Esophagus squamous epithelium (tissue), 5 donors: ENCODE measurements at places on chromosomes 6 and 20.
A peak's percentile ranks its signal among the peaks of the same experiment; 100 is the strongest.

DNA sequence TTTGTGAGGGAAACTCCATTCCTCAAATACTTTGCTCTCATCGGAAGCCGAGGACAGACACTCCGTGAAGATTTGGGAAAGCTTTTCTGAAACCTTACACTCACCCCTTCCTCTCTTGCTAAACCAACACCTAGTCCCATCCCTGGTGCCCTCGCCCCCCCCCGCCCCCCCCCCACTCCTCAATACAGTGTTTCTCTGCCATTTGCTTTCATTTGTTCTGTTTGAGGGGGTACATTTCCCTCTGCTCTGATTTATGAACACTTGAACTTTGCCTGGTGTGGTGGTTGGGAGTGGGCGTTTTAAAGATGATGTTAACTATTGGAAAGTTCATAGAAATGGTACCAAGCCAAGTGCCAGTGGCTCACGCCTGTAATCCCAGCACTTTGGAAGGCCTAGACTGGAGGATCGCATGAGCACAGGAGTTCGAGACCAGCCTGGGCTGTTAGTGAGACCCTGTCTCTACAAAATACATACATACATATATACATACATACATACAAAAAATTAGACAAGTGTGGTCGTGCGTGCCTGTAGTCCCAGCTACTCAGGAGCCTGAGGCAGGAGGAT lies 1.1 kb downstream of the RAB32 start:
- no peak for DNase-seq

GRCh38 chr6:154786144-154786868 lies 53.1 kb downstream of the SCAF8 start:
- no peak for DNase-seq

GRCh38 chr20:1920826-1921225 lies 25.6 kb downstream of the SIRPA start:
- no peak for DNase-seq

GRCh38 chr6:133724726-133725125 lies 164.2 kb upstream of the TCF21 start:
- DNase-seq, result no peak

DNA sequence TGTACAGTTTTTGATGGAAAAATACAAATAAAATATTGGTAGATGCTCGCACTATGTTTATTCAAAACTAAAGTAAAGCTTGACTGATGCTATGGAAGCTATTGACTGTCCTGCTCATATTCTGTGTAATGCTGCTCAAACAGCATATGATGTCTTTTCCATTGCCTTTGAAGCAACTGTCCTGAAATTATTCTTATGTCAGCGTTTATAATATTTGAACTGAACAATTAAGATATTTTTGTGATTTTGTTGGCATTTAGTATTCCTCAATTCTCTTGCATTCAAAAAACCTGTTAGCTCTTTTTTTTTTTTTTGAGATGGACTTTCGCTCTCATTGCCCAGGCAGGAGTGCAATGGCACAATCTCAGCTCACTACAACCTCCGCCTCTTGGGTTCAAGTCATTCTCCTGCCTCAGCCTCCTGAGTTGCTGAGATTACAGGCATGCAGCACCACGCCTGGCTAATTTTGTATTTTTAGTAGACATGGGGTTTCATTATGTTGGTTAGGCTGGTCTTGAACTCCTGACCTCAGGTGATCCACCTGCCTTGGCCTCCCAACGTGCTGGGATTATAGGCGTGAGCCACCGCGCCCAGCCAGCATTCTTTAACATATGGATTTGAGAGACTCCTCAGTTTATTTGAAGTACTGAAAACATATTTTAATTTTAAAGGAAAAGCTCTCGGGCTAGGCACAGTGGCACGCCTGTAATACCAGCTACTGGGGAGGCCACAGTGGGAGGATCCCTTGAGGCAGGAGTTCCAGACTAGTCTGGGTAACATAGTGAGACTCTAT lies 5.3 kb upstream of the DNAAF9 start:
- DNase-seq, result no peak

DNA sequence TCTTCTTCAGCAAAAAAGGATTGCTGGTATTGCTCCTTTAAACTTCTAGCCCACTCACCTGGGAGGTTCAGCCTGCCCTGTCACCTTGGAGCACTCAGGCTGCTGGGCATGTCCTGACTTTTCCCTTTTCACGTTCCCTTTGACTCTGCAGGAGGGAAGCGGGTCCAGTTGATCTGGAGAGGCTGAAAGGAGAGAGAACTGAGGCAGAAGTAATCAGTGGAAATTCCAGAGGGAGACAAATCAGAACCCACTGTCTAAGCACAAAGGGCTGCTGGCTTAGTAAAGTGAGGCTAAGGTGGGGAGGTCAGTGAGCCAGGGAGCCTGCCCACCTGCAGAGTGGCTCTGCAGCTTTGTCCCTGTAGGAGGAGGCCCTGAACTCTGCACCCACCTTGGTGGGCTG lies 9.7 kb upstream of the SYNDIG1 start:
- no peak for DNase-seq

DNA sequence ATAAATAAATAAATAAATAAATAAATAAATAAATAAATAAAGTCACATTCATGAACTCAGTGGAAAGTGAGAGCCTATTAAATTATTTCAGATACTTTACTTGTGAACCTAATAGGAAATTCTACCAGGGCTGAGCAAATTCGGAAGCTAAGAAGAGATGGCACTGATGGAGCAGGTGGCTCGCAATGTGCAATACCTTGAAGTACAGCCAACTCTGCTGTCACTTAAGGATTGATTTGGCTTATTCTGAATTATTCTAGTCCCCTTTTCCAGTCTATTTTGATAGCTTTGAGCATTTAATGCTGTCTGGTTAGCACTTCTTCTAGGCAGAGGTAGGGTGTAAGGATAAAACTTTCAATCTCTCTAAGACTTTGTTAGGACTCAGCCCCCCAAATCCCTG lies 395.8 kb upstream of the PLCB4 start:
- no peak for DNase-seq

DNA sequence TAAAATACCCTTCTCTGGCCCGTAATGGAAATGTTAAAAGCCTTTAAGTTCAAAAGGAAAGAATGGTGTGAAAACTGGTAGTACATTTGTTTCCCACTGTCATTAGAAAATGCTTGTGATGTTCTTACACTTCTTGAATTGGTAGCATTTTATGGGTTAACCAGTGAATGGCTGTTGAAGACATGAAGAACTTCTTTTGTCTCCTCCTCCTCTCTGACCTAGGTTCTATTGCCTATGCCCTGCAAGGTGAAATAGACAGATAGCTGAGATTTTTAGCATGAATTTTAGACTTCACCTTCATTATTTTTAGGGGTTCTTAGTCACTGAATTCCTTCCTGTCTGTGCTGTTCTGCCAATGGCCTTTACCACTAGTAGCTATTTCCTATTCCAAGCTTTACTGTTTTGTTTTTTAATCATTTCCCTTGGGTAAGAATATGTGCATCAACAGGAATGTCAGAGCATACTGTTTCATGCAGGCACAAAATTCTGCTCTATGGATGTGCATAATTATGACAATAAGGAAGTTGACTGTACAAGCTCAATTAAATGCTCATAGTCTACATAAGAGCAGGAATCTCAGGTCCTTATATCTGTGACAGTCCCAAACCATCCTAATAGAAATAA lies 4.9 kb downstream of the TNFAIP3 start:
- no peak for DNase-seq

GRCh38 chr6:100255701-100256100 lies 209.0 kb downstream of the SIM1 start:
- DNase-seq, result no peak

DNA sequence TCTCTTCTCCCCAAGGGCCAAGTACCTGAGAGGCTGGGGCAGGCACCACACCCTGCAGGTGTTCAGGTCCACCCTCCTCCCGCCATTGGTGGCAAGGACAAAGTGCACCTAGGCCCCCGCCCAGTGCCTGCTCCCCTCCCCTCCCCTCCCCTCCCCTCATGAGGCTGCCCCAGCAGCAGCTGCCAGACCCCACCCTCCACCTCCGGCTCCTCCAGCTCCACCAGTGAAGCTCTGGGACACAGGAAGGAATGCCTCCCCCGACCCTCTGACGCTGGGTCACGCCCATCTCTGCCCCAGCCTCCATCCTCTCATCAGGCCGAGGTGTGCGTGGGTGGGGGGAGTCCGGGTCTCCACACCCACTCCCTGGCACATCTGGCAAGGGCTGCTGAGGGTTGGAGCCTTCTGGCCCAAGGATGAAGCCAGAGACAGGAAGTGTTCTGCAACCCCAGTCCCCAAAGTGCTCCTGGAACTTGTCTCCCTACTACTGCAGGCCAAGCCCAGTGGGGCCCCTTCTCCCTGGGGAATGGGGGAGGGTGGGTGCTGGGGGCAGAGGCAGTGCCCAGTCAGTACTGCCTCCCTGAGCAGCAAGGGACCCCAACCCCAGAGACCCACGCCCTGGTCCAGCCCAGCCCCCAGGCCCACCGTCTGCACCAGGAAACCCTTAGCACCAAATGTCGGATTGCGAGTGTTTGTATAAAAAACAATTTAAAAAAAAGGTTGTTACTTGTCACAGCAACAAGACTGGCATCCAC lies 1.6 kb upstream of the UCKL1 start:
- DNase-seq, result no peak

- no peak for DNase-seq
Observed at GRCh38 chr20:55513954-55514353, 491.4 kb downstream of the CBLN4 start.

- DNase-seq, result no peak
Observed at GRCh38 chr20:1945134-1945618, 48.7 kb downstream of the PDYN start.

DNA sequence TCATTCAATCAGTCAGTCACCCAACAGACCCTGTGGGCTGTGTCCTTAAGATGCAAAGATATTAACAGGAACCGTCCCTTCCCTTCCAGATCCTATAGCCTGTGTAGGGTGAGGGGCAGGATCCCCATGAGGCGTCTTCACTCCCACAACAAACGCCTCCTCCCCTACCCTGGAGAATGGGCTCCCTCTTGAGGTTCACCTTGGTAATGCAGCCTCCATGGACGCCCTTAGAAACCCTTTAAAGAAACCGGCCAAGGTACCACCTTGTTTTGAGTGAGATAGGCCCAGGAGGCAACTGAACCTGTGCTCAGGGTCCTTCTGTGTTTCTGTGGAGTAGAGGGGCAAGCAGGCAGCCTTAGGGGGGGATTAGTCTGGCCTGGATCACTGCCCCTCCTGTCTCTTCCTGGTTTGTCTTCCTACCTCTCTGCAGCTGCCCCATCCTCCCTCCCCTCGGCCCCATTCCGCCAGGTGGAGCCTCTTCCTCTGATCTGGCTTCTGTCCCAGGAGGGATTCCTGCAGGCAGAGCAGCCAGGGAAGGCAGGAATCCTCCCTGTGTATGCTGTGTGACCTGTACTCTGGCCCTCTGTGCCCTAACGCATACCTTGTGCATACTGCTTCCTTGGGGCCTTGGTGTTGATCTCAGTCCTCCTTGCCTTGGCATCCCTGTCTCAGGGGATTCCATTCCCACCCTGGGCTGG lies 6.6 kb upstream of the GUCA1A start:
- no peak for DNase-seq

- DNase-seq, result no peak
Observed at GRCh38 chr20:13449868-13450434, 188.8 kb downstream of the TASP1 start.

GRCh38 chr6:158654498-158654897 lies 4.6 kb downstream of the SYTL3 start:
- DNase-seq, result peak; percentile 14

DNA sequence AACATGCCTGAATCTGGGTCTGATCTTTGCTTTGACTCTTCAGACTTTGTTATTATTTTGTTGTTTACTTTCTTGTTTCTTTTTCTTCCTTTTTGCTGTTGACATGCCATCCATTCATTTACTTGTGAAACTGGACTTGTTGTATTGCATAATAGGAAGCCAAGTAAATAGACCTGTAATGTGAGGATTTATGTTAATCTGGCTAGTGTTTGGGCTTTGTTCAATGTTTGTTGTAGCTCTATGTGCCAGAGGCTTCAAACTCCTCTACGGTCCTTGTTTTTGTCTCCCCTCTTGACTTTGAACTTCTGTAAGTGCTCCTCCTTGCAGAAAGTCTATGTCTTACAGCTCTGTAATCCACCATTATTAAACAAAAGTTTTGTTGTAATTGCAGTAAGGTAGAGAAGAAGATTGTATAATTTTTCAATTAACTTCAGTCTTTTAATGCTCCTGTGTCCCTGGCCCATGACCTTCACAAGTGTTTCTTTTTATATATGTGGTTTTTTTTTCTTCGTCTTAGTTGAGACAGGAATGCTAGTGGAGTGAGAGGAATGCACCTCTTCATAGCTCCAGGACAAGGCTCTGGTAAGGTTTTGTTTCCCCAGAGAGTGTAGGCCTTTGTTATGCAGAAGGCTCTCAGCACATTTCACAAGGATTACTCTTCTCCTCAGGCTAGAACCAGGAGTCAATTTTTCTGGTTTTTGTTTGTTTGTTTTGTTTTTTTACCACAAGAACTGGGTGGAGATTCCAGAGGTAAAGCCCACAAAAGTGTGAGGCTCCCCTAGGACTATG lies 1061.8 kb upstream of the CITED2 start:
- DNase-seq, result no peak

- no peak for DNase-seq
Observed at GRCh38 chr20:15789079-15789478, 784.2 kb downstream of the KIF16B start.

- DNase-seq, result no peak
Observed at GRCh38 chr6:84651583-84651982, 112.8 kb downstream of the TBX18 start.
